ENCODE measurements at places on chromosomes 7 and 10.

- DNase-seq = no peak
Observed at GRCh38 chr7:15399441-15399840, 162.4 kb downstream of the AGMO start.

DNA sequence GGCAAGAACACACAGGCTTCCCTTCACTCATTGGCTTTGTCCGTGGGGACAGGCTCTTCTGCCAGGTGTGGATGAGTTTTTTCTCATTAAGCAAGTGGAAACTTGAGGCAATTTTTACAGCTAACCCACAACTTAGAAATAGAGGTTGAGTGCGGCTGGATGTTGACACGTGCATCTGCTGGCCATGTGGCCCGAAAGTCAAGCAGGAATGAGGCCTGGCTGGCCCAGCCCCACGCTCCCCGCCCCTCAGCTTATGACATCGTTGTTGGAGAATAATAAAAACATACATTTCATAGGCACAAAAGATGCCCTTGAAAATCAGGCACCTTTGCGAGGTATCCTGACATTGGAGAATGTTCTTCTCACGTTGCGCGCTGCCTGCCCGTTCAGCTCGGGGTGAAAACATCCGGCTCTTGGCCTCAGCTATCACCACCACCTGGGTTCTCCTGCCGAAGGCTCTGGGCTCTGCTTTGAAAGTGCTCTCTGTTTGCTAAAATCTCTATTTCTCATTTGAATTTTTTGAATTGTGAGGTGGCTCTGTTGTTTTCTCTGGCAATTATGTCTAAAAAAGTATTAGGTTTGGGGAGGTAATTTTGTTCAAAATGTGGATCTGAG lies 310.7 kb downstream of the WDR37 start:
- DNase-seq = no peak

GRCh38 chr7:80641548-80641947 lies 3.1 kb downstream of the CD36 start:
- DNase-seq = no peak

DNA sequence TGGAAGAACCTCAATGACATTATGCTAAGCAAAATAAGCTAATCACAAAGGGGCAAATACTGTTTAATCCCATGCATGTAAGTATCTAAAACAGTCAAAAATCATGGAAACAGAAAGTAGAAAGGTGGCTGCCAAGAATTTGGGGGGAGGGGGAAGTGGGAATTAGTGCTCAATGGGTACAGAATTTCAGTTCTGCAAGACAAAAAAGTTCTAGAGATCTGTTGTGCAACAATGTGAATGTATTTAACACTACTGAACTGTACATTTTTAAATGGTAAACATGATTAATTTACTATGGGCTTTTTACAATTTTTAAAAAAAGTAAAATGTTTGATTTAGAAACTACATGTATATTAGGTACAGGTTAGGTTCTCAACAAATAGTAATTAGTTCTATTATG lies 11.9 kb downstream of the EZH2 start:
- DNase-seq = no peak

- no peak for DNase-seq
Observed at GRCh38 chr10:117929327-117930067, 117.2 kb downstream of the RAB11FIP2 start.

GRCh38 chr10:117462816-117463544 lies 79.6 kb upstream of the EMX2 start:
- no peak for DNase-seq

- no peak for DNase-seq
Observed at GRCh38 chr7:98815313-98815712, 54.5 kb downstream of the TMEM130 start.

DNA sequence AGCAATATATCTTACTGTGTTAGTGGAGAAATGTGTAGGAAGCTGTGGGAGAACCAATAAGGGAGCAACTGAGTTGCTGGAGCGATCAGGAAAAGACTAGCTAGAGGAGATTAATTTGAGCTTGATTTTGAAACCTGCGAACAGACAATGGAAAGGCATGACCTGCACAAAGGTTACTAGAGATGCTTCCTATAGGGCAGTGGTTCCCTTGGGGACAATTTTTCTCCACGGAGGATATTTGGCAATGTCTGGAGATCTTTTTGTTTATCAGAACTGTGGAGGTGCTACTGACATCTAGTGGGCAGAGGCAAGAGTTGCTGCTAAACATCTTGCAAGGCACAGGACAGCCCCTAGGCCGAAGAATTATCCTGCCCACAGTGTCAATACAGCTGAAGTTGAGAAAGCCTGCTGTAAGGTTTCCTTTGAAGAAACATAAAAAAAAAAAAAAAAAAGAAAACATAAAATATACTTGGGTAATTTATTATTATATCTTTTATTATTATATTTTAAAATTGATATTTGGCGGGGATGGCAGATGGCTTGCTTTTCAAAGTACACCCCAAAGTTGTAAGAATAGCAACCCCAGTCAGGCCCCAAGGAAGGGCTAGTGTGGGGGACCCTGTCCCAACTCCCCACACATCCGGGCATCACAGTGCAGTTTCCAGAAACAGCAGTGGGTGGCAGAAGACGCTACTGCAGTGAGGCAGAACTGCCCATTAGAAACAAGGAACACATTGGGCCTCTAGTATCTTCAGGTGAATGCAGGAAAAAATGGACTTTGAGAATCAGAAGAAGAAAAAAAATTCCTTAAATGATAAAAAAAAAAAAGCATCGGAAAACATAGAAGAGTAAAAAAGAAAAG lies 481.6 kb downstream of the SH2D4B start:
- DNase-seq = no peak

DNA sequence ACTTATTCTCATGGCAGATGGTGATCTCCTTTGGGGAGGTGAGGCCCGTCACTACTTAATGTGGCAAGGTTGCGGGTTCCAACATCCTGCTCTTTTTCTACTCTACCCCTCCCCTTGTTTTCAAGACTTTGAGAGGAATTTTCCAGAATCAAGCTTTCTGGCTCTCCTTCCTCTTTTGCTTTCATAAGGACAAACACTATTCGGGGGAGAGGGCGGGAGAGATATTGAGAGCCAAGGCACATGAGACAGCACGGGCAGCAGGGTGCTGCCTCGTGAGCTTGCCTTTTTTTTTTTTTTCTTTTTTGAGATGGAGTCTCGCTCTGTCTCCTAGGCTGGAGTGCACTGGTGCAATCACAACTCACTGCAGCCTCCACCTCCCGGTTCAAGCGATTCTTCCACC lies 6.9 kb upstream of the PFKFB3 start:
- DNase-seq = no peak

GRCh38 chr10:67284589-67284988 lies 358.8 kb downstream of the LRRTM3 start:
- DNase-seq = no peak

DNA sequence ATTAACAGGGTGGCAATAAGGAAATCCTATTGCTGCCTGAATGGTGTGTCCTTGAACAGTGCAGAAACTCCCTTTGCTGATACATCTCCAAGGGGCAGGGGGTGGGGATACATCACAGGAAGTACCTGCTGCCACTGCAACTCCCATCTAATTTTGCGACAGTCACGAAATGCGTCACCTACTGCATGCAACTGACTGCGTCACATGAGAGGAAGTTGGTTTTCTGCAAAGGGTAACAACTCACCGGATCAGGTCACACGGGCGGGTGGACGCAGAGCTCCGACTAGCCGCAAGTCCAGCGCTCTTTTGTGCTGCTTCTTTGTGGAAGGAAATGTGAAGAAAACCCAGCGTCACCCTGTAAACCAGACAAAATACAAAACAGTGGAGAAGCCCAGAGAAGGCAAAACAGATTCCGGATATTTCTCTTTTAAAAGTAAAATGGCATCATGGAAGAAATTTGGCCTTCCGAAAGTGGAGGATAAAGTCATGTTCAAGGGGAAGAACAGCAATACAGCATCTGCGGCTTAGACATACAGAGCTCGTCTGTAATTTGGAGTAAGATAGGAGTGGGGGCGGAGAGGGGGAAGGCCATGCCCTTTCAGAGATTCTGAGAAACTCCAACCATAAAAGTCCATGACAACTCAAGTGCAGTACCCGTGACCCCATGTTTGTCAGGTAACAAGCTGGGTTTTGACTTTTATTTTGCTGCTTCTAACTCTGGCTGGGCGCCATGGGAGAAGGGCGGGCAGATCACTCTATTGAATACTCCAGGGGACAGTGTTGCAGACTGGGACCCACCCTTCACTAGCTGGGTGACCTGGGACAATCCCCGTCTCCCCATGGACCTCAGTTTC lies 32.3 kb upstream of the PLEKHS1 start:
- DNase-seq = no peak

DNA sequence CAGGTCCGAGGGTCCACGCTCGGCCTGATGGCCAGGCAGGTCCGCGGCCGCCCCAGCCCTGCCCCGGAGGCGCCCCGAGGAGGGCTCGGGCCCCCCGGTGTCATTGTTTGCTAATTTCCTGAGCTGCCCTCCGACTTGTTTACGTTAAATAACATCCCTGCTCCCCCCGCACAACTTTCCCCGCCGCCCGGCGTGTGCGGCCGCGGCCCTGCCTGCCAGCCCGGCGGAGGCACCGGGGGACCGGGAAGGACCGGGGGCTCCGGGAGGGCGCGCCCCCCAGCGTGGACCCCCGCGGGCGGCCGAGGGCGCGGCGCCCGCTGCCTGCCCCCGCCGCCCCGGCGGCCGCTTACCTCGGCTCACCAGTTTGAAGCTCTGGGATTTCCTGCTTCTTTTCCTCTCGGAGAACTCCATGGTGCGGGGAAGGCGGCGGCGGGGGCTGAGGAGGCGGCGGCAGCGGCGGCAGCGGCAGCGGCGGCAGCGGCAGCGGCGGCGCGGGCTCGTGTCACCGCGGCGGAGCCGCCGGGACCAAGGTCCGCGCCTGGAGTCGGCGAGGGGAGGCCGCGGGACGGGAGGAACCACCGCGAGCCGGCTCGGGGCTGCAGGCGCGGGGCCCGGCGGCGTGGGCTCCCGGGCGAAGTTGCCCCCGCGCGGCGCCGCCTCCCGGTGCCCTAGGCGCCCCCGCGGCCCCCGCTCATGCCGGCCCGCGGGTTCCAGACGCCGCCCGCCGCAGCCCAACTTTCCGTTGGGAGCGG lies 515 bp downstream of the BEND7 start:
- no peak for DNase-seq

DNA sequence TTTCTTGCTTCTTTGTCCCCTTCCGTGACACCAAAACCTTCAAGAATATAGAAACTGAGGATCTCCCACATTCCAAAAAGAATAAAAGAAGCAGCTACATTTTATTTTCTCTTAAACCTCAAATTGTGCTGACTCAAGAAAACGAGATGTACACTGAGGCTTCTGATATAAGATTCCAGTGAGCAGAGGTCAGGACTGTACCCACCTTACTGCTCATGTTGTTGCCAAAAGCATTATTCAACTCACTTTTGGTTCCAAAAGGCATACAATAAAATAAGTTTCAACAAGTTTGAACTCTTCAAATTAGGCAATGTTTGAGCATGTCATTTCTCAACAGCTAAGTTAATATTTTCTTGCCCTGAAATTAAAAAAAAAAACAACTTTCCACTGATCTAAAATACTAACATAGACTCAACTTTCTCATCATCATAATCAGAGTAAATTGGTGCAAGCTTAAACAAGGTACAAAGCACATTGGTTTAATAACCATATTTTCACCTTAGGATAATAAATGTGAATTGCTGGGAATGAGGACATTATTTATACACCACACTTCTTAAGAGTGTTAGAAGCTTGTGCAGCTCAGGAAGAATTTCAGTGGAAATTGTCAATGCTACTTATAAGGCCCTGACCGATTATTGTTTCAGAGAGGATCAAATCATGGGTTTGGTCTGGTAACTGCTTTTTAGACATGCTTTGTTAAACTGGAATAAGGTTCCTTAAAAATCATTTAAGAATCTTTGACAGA lies 629.0 kb upstream of the IGFBP3 start:
- no peak for DNase-seq

- peak; percentile 20 for DNase-seq
Observed at GRCh38 chr10:100970076-100970913, 991 bp downstream of the SEMA4G start.

DNA sequence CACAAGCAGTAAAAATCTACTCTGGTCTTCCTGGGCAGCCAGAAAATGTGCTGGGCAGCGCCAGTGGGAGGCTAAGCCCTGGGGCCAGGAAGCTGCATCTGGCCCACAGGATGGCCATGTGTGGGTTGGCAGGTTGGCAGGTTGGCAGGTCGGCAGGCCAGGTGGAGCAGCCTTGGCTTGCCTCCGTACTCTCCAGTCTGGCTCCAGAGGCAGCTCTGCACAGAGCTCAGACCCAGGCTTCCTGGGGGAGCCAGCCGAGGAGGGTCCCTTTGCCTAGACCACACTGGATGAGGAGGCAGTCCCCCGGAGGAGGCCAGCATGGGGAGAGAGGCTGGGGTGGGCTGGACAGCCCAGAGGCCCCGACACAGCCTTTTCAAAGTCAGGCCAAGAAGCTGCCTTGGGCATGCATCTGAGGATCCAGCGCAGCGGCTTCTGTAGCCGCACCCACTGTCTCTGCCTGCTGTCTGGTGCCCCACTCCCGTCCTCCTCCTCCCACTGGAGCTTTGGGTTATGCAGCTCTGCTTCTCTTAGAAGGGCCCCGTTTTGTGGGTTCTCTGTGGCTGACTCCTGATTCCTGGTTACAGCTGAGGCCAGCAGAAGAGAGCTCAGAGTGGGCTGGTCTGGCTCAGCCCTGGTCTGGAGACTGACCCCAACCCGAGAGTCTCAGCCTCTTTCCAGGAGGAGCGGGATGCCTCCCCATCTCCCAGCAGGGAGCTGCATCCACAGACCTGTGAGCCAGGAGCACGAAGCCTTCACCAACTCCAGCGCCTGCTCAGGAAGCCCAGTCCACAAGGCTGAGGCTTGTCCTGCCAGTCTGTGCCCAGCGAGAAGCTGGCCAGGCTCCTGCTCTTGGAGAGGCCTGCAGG lies 44.6 kb downstream of the CFAP46 start:
- DNase-seq = no peak
